ENCODE measurements at places on chromosomes 3 and 15.

DNA sequence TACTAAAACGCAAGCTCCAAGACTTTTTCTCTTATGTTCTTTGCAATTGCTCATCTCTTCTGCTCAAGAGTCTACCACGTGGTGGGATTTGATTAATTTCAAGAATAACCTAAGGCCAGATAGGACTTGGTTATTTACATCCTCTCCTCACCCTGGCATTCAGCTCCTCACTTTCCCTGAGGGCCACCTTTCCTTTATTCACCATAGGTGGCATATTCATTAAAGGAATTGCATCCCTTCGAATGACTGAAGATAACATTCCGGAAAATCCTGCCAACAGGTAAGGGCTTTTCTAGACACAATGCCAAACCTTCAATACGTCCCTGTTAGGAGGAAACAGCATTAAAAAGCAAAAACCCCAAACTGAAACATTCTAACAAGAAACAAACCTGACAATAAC, 220.0 kb upstream of the KBTBD8 start:
- no peak for DNase-seq

DNA sequence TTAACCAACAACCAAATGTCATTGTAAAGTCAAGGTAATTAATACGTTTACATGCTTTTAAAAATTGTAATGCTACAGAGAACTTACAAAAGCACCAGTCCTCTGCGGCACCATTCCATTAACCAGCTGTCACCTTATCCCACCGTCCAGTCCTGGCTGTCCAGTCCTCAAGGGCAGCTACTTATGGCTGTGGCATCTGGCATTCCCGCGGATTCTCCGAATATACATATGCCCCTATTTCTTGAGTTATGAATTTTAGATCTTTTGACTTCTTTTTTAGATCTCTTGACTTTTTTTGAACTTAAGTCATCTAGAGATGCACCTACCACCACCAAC, 382 bp upstream of the POMGNT2 start:
- DNase-seq: no peak

DNA sequence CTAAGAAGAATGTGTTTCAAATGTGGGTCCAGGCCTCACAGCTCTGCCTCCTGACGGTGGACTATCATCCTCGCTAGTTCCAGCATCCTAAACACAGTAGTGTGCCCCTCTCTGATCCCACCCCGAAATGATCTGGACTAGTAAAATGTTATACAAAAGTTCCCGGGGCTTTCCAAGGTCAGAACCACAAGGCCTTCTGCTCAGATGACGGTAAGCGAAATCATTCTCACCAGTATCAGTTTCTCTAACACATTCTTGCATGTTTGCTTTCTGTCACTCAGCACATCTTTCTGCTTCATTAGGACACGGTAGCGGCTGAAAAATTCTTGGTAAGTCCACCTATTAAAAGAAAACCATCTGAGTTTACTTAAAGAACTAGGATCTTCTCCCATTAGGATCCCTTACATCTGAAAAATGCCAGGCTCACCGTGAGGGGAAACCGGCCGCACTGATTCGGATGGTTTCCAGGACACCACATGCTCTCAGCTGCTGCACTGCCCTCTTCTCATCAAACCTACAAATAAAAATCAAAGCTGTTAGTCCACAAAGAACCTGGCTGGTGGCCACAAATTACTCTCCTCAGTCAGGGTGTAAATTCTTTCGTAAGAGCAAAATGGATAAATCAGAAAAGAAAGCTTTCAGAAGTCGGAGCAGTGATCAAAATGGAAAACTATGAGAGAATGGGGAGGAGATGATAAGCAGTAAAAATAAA, 83.9 kb upstream of the MYO5C start:
- no peak for DNase-seq

DNA sequence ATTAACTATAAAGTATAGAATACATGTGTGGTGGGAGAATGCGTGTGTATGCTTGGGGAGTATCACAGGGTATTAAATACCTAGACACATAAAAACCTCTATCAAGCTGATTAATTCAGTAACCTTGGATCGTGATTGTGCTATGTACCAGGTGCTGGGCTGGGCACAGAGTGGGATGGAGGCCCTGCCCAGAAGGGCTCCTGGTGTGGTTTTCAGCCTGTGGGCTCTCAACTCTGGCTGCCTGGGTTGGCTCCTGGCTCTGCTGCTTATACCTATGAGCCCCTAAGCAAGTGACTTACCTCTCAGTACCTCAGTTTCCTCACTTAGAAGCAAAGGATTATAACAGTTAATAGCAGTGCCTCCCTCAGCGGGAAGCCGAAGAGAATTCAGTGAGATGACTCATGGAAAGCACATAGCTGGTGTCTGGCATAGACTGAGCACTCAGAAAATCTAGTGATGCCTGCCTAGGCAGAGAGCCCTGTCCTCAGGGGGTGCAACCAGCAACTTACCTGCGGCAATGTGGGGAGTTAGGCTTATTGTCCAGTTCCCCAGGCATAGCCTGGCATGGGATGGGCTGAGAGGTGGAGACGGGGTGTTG, 90.6 kb upstream of the MYZAP start:
- DNase-seq: no peak

DNA sequence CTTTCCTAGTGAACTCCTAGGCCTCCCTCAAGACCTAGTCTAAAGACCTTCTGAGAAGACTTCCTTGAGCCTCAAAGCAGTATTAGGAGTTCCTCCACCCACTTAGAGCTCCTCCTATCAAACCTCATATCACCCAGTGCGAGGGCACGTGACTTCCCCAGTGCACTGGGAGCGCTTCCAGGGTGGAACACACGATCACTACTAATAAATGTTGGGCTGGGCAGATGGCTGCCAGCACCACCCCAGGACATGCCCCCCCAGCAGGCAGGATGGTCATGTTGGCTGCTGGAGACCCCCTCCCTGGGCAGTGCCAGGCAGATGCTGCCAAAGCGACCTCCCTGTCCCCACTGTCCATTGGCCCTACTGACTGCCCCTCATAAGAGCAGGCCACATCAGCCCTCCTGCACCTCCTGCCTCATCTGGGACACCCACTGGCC, 8.5 kb upstream of the PLXND1 start:
- no peak for DNase-seq

DNA sequence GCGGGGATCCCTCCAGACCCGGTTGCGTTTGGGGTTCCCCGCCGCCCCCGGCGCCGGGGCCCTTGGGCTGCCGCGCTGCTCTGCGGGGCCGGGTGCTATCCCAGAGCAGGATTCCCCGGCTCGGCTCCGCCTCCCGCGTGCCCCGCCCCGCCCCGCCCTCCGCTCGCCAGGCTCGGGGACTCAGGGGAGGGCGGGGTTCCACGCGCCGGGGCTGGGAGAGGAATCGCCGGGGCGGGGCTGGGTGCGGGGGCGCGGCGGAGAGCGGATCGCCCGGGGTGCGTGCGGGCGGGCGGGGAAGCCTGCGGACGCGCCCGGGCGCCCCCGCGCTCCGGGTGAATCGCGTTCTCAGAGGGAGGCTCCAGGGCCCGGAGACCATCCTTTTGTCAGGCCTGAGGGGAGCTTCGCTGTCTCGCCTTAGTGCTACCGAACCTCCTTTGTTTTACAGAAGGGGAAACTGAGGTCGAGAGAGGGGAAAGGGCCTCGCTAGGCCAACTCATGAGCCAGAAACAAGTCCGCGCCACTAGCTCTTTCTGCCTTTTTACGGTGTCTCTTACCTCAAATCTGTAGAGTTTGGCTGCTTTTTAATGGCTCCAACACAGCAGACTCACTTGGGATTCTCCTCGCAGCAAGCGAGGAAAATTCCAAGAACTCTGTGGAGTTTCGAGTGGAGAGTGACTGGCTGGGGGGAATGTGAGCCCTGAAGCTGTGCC, at the start of gene TMEM158:
TMEM158 (minus strand) TSS at position 82 of the 710 bp plus-strand sequence. CDS start 260 bp downstream, outside the sequence.
- DNase-seq: peak; percentile 41

DNA sequence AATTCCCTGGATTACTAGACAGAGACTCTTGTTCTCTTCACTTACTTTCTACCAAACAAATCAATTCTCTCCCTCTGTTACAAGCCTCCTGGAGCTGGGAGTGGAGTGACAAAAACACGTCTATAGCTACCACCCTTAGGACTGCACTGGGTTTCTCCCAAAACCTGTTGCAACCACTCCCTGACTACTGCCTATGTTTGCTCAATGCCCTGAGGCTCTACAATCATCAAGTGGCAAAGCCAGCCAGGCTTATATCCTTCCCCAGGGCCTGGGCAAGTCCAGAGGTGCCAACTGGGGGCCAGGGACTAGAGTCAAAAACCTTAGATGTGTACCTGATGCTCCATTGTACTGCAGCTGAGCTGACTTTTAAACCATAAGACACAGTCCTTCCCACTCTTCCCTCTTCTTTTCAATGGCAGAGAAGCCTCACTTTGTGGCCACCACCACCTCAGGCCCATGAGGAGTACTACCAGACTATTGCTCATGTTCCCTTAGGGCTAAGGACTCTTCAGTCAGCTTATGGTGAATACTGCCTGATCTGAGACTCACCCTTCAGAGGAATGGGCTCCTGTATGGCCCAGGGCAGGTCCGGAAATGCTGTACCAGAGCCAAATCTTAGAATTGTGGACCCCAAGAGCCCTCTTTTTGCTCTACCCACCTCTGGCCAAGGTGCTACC, 125.4 kb upstream of the PLCL2 start:
- DNase-seq: no peak

- DNase-seq: no peak
These were observed 75.1 kb downstream of the ATP10A start for GRCh38 chr15:25787855-25788520.

DNA sequence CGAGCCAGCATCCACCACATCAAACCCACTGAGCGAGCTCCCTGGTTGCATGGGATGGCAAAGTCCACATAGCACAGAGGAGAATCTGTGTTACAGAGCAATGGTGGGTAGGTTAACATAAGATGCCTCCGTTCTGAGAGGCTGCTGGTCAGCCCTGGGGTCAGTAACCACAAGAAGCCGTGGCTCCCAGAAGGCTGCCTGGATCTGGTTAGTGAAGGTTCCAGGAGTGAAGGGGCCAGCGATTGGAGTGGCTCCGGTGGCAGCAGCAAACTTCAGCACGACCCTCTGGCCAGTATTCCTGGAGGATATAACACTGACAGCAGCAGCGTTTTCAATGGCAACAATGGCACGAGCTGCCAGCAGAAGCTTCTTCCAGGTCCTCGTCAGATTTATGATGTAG, 18.4 kb upstream of the PIGZ start:
- DNase-seq: no peak

- DNase-seq: no peak
These were observed 128.6 kb upstream of the DLG1 start for GRCh38 chr3:197427021-197427420.

DNA sequence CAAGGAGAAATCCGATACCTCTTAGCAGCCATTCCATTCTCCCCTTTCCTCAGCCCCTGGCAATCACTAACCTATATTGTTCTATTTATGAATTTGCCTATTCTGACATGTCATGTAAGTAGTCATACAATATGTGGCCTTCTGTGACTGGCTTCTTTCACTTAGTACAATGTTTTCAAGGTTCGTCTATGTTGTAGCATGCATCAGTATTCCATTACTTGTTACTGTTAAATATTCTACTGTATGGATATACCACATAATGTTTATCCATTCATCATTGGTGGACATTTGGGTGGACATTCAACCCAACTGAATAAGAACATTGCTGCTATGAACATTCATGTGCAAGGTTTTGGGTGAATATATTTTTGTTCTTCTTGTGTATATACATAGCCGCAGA, 23.4 kb downstream of the ADAMTS9 start:
- no peak for DNase-seq

- no peak for DNase-seq
These were observed 30.2 kb downstream of the EIF4E3 start for GRCh38 chr3:71695000-71695482.

DNA sequence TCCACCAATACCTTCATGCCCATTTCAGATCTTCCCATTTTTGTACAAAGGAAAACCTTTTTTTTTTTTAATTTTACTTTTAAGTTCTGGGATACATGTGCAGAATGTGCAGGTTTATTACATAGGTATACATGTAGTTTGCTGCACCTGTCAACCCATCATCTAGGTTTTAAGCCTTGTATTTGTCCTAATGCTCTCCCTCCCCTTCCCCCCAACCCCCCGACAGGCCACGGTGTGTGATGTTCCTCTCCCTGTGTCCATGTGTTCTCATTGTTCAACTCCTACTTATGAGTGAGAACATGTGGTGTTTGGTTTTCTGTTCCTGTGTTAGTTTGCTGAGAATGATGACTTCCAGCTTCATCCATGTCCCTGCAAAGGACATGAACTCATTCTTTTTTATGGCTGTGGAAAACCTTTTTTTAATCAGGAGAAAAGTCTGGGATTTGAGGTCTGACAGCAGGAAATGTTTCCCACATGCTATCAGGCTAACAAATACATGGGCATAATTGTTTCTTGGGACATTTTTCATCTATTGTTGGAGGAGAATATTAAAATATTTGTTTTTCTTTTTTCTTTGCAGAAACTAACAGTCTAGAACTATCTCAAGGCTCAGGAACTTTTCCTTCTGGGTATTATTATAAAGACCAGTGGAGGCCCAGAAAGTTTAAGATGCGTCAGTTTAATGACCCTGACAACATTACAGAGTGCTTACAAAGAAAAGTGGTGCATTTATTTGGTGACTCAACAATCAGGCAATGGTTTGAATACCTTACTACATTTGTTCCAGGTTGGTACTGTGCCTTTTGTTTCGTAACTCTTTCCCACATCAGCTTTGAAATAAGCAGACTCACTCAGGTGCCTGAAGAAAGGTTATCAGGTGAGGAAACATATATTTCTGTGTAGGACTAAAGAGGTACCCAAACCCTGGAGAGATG, 32.8 kb upstream of the NFKBIZ start:
- no peak for DNase-seq

DNA sequence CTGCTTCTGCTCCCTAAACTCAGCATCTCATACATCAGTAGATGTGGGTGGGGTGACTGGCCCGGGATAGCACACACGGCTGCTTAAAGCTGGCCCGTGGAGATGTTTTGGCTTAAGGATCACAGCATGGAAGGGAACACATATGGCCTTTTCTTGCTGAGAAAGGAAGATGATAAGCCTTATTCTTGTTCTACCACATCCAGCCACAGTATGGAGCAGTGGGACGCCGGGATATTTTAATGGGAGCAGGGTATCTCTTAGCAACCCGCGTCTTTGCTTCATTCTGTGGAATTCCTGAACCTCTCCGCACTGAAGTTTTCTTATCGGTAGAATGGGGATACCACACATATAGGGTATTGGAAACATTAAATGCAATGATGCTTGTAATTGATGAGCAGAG, 94.1 kb upstream of the PROK2 start:
- no peak for DNase-seq

GRCh38 chr3:127544192-127544802, 46.2 kb downstream of the TPRA1 start:
- DNase-seq: peak; percentile 36

GRCh38 chr3:169744366-169745054, 20.4 kb downstream of the TERC start:
- no peak for DNase-seq

DNA sequence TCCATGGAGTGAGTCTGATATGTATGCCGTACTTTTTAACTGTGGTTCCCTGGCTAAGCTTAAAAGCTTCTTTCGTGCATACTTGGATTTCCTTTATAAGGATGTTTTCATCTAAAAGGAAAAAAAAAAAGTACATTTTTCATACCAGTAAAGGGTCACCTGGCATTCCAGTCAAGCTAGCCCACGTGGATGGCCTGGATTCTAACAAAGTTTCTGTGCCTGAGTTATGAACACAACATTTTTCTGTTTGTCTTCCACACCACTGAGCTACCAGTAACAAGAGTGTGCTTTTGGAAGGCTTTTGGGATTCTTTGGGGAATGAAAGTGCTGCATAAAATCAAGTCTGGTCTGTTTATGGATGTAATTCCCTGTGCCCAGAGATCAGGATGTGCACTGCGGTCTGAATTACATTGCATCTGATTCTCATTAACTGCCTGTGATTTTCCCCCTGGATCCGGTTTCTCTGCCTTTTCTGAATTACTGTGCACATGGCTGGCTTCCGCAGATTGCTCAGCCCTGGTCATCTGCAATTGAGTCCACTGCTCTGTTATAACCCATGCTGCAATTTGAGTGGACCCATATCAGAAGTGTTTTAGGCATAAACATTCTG, 38.2 kb upstream of the MAGI1 start:
- DNase-seq: no peak

Data from naive thymus-derived CD4-positive, alpha-beta T cell (primary cell).